ENCODE measurements at places on chromosomes 7 and 10.

DNA sequence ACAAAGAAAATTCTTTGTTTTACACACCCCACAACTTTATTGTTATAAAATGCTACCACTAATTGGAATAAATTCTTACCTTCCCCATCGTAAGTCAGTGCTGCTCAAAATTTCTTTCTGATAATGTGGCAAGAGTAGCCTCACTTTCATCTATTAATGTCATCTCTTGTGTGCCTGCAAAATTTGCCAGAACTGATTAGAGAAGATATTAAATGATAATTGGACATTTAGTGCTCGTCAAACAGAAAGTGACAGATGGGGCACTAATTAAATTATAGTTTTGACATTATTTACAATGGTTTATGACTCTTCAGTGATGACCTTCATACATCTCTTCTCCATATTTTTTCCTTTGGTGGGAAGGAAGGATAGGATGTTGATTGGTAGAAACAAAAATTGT, 690.9 kb downstream of the NXPH1 start:
- no peak for DNase-seq

GRCh38 chr7:102840404-102840803, 72.4 kb upstream of the LRRC17 start:
- DNase-seq = no peak

DNA sequence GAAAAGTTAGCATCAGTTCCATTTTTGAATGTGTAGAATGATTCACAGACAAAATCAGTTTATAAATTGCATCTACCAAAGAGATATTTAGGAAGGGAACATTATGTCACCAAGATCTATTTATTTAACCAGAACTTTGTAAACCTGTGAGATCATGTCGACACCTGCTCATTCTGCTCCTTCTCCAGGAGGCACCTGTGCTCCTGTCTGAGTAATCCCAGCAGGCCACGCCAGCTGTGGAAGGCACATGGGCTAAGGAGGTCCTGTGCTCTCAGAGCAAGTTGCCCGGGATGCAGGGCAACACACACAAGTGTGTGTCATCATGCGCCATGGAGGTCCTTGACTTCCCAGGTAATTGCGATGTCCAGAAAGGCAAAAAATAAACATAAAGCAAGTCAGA, 45.5 kb upstream of the ADARB2 start:
- DNase-seq = no peak

- DNase-seq = no peak
Measured at GRCh38 chr7:45236666-45237065, 79.1 kb downstream of the RAMP3 start.

GRCh38 chr10:80382989-80383388, 25.4 kb upstream of the PRXL2A start:
- DNase-seq = peak; percentile 14

- DNase-seq = no peak
Measured at GRCh38 chr10:30538086-30538485, 91.5 kb downstream of the LYZL2 start.

- no peak for DNase-seq
Measured at GRCh38 chr10:14564268-14564744, 210.4 kb downstream of the FAM107B start.

DNA sequence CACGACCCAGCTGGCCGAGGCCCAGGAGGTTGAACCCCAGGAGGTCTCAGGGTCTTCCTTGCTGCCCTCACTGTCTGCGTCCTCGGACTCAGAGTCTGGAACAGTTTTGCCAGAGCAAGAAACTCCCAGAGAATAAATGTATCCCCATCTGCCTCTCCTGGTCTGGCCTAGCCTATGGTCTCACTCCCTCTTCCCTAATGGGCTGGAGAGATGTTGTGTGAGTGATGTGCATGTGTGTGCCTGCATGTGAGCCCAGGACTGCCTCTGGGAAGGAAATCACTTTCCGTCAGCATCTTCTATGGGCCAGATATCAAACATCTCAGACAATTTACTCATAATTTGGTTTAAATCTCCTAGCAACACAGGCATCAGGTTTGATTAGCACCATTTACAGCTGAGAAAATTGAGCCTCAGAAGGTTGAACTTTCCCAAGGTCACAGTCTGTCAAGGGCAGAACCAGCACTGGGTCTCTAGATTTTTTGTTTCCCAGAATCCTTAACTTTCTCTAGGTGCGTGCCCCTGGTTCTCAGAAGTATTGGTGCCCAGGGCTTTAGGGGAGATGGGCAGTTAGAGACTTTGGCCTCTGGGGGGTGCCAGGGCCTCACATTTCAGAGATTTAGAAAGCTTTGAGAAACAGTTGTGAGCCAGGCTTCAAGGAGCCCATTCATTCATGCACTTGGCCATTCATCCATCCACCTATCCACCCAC, 4.9 kb downstream of the TMEM270 start:
- no peak for DNase-seq

GRCh38 chr10:121403527-121403926, 194.7 kb downstream of the FGFR2 start:
- no peak for DNase-seq

- DNase-seq = no peak
Measured at GRCh38 chr10:74096777-74097176, 53.9 kb downstream of the AP3M1 start.

- peak; percentile 47 for DNase-seq
Measured at GRCh38 chr10:88270871-88271713, 312.0 kb downstream of the RNLS start.
